ENCODE measurements at places on chromosomes 4 and X.

DNA sequence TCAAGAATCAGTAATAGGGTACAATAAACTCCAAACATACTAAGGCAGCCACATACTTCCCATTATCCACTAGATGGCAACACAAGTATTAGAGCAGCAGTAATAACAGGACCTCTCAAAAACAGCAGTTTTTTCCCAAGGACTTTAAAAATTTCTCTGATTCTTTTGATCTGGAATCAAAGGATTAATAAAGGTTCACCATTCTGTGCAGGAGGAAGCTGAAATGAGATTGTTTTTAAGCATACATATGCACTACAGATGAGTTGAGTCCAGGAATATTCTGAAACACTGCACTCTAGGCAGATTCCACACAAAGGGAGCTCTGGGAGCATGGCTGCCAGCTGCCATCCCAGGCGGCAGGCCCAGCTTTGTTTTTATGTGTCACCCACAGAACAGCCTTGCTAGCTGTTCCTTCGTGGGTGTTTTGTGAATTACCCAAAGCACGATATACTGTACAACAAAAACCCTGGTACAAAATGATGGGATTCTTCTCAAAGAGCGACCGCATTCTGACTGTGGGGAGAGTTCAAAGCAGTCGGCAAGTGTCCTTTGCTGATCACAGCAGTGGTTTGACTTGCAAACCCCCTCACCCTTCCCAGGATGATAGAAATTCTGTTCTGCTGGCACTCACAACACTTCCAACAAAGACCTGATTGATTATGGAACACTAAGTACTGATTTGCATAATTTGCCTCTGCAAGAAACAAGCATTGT lies 61.0 kb downstream of the STX18 start:
- no peak for DNase-seq

DNA sequence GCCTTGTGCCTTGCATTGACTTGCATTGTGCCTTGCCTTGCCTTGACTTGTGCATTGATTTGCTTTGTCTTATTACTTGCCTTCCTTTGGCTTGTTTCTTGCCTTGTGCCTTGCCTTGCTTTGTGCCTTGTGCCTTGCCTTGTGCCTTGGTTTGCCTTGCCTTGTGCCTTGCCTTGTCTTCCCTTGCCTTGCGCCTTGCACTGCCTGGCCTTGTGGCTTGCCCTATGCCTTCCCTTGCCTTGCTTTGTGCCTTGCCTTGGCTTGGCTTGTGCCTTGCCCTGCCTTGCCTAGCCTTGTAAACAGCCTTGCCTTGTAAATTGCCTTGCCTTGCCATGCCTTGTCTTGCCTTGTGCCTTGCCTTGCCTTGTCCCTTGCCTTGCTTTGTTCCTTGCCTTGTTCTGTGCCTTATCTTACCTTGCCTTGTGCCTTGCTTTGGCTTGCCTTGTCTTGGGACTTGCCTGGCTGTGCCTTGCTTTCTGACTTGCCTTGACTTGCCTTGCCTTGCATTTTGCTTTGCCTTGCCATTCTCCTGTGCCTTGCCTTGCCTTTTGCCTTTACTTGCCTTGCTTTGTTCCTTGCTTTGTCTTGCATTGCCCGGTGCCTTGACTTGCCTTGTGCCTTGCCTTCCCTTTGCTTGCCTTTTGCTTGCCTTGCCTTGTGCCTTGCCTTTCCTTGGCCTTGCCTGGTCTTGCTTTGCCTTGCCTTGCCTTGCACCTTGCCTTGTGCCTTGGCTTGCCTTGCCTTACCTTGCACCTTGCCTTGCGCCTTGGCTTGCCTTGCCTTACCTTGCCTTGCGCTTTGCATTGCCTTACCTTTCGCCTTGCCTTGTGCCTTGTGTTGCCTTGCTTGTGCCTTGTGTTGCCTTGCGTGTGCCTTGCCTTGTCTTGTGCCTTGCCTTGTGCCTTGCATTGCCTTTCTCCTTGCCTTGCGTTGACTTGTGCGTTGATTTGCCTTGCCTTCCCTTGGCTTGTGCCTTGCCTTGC lies 97.5 kb downstream of the TAB3 start:
- no peak for DNase-seq

DNA sequence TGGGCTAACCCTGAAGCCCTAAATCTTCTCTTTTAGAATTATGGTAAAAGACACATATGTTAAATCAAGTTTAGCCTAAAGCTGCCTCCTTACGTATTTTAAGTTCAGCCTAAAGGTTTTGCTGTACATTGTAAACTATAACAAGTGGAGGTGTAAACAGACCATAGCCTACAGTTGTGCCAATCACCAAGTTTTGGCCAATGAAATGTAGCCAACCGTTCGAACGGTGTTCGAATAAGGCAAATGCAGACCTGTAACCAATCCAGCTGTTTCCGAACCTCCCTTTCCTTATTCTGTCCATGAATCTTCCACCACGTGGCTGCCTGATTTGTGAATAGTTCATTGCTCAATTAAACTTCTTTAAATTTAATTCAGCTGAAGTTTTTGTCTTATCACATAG lies 52.1 kb upstream of the TBC1D9 start:
- DNase-seq: no peak

- DNase-seq: no peak
These were observed 141.3 kb downstream of the PALLD start for GRCh38 chr4:168637872-168638756.

- no peak for DNase-seq
These were observed 3.3 kb downstream of the RBM47 start for GRCh38 chr4:40626183-40626990.

GRCh38 chrX:85897362-85898126 lies 149.8 kb downstream of the CHM start:
- no peak for DNase-seq

DNA sequence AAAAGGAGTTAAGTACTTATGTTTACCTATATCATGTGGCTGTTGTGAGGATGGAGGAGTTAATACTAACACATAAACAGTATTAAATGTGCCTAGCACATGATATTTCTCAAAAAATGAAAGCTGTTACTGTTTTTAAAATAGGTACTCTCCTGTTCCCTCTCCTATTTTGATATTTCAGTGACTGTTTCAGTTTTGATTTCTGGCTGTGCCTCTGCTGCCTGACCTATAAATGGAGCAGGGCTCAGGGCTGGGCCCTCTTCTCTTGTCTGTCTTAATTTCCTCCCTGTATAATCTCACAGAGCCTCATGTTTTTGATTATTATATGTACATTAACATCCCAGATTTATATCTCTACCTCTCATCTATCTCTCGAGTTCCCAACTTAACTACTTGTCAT lies 93.3 kb downstream of the UGT8 start:
- no peak for DNase-seq

GRCh38 chr4:3291969-3292570 lies 751 bp upstream of the RGS12 start:
- DNase-seq: no peak

- no peak for DNase-seq
These were observed 291.9 kb downstream of the FAM47A start for GRCh38 chrX:33840176-33840575.

- DNase-seq: no peak
These were observed 50.5 kb upstream of the CD99 start for GRCh38 chrX:2640436-2641150.

GRCh38 chr4:6873291-6873690 lies 36.3 kb upstream of the TBC1D14 start:
- no peak for DNase-seq

- DNase-seq: no peak
These were observed 13.8 kb downstream of the GALNT7 start for GRCh38 chr4:173182403-173182802.

DNA sequence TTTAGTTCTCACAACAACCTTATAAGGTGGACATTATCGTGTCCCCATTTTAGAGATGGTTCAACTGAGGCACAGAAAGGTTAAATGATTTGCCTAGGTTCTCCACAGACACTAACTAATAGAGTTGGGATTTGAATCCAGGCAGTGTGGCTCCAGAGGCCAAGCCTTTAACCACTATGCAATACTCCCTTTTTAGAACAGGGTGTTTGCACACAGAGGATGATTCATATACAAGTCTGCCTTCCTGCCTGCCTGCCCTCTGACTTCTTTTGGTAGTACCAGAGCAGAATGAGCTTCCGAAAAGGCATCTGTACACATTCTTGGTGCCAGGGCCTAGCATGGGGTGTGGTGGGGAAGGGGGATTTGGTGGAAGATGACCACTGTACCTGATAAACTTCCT lies 150.8 kb upstream of the ARHGEF9 start:
- no peak for DNase-seq

DNA sequence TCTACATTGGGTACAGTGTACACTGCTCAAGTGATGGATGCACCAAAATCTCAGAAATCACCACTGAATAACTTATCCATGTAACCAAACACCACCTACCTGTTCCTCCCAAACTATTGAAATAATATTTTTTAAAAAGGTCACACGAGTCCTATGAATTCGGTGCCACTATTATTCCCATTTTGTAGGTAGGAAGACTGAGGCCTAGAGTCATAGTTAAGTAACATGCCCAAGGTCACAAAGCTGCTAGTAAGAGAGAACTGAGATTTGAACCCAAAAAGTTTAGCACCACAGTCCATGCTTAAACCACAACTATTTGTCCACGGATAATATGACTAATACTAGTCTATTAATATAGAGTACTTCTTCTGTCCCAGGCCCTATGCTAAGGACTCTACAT lies 2.7 kb downstream of the ARHGEF6 start:
- DNase-seq: no peak

DNA sequence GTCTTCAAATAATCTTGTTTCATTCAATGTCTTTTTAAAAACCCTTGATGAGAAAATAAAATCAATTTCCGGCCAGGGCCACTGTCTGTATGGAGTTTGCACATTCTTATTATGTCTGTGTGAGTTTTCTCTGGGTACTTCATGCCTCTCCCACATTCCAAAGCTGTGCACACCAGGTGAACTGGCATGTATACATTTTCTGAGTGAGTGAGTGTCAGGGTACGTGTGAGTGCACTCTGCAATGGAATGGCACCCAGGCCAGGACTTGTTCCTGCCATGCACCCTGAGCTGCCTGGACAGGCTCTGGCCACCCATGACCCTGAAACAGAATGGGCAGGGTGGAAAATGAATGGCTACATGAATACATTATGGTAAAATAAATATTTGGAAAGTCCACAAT lies 61.3 kb downstream of the UBE2NL start:
- no peak for DNase-seq

- DNase-seq: no peak
These were observed 464.5 kb downstream of the BCOR start for GRCh38 chrX:39633293-39633692.

DNA sequence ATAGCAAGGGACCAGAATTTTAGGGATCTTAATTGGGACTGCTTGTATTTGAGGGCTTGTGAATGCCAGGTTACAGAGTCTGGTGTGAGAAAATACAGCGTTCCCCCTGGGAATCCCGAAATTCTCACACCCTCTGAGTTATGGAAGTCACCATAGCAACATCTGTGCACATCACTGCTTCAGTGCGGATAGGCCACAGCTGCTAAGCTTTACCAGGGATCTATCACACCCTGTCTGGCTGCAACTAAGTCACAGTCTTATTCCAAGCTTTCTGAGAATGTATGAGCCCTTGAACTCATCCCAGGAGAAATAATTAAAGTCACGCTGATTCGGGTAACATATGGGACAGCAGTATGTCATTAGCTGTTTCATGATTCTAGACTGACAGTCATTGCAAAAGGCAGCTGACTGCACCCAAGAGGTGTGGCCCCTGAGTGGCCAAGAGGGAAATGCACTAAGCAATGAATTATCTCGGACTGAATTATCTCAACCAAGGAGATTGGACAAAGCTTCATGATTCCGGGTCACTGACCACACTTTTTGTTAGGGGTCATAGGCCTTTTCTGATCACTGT lies 46.7 kb upstream of the BTC start:
- DNase-seq: no peak

GRCh38 chrX:155434906-155435743 lies 23.3 kb downstream of the F8A3 start:
- DNase-seq: no peak

GRCh38 chrX:68681443-68681941 lies 34.0 kb downstream of the STARD8 start:
- DNase-seq: no peak

DNA sequence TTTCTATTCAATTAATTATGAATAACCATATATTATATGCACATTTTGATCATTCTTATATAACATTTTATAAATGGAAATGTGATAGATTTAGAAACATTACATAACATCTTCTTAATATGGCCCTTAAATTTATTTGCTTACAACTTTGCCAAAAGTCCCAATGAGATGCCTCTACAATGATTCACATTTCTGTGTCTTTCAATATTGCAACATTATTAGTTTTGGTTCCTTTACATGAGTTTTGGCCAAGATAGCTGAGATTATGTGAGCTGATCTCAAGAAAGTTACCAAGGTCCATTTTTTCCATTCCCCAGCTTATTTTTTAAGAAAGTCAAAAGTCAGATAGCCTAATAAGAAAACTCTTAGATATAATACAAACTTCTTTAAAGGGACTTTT lies 361.2 kb downstream of the PCDH7 start:
- no peak for DNase-seq

GRCh38 chr4:156137679-156138473 lies 184.2 kb upstream of the CTSO start:
- no peak for DNase-seq

DNA sequence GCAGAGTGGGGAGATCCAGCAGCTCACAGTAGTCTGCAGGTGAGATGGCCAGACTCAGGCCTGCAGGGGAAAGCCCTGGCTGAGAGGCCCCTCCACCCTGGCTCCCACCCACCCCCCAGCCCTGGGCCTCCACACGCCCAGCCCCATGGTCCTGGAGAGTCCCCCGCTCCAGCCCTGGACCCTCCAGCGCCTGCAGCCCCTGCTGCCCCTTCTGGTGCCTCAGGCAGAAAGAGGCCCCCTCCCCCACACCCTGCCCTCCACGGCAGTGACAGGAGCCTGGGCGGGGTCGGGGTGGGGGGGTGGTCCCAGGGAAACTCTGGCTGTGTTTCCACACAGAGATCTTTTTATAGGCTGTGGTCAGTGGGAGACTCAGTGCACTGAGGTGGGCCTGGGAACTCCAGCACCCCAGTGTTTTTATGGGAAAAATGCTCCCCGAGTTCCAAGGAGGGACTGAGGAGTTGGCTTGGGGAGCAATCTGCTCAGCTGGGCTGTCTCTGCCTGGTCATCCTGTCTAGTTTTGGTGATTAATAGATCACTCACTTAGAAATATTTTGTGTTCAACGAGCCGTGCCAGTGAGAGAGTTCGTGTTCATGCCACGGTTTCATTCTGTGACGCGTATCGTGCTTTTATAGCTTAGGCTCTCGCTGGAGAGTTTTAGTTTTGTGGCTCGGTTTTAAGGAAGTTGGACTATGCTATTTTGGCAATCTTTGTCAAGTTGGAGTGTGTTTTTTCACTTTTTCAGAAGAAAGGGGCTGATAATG lies 53.1 kb upstream of the HGFAC start:
- no peak for DNase-seq

DNA sequence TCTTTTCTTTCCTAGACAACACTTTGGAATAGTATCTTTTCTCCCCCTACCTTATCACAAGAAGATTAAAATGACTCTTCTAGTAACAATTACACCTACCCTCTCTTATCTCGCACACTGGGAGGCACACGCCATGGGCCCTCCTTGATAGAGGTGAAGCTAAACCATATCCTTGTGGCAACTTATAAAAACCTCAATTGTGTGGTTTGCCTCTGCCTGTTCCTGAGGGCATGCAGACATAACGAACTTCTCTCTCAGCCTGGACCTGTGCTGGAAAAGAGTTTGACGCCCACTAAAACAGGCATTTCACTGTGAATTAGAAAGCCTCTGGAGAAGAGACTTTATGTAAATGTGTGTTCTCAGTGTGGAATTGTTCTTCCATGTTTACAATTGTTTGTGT lies 141.2 kb downstream of the NDST3 start:
- no peak for DNase-seq
